ENCODE measurements at places on chromosomes 12 and 14. TPM values are rescaled to one million over a fixed set of nuclear protein-coding genes. Genes with fewer than 3 reads are reported as not detected.

- no peak for DNase-seq
Measured at GRCh38 chr14:29039171-29039570, 272.6 kb downstream of the FOXG1 start.

- no peak for DNase-seq
Measured at GRCh38 chr12:19922717-19923116, 445.6 kb upstream of the PDE3A start.

GRCh38 chr14:101111620-101112290 is 208.2 kb upstream of the RTL1 start:
- no peak for DNase-seq

DNA sequence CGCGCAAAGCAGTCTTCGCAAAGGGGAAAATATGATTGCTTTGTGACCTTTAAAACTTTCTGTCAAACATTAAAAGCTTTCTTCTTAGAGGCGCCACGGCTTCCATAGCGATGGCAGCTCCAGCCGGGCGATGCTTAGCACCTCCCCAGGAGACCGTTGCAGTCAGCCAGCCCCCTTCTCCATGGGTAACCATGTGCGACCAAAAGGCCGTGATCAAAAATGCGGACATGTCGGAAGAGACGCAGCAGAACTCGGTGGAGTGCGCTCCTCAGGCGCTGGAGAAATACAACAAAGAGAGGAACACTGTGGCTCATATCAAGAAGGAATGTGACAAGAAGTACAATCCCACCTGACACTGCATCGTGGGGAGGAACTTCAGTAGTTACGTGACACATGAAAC is 12.7 kb upstream of the STON2 start:
- DNase-seq, result no peak

- no peak for DNase-seq
Measured at GRCh38 chr12:57576613-57577160, 14.3 kb upstream of the PIP4K2C start.

GRCh38 chr14:70677341-70677740 is 35.6 kb downstream of the TTC9 start:
- no peak for DNase-seq

DNA sequence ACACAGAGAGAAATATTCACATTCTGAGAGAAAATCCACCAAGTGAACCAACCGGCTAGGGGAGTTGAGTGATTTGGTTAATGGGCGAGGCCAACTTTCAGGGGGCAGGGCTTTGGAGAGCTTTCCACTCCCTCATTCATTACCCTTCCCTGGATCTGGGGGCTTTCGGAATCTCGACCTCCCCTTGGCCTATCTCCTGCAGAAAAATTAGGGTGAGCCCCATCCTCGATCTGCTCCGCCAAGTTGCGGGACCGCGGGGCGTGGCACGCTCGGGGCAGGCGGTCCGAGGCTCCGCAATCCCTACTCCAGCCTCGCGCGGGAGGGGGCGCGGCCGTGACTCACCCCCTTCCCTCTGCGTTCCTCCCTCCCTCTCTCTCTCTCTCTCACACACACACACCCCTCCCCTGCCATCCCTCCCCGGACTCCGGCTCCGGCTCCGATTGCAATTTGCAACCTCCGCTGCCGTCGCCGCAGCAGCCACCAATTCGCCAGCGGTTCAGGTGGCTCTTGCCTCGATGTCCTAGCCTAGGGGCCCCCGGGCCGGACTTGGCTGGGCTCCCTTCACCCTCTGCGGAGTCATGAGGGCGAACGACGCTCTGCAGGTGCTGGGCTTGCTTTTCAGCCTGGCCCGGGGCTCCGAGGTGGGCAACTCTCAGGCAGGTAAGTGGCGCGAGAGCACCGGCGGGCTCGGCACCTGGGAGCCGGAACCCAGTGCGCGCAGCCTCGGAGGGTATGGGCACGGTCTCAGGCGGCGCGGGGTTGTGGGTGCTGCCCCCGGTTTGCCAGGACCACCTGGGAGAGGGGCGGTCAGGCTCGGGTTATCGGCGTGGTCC is at the start of gene ERBB3:
Gene ERBB3, plus strand, starts transcription at position 443 of the 833 bp plus-strand sequence. Its CDS starts 136 bp downstream, at position 579.
- DNase-seq, result peak; percentile 57

DNA sequence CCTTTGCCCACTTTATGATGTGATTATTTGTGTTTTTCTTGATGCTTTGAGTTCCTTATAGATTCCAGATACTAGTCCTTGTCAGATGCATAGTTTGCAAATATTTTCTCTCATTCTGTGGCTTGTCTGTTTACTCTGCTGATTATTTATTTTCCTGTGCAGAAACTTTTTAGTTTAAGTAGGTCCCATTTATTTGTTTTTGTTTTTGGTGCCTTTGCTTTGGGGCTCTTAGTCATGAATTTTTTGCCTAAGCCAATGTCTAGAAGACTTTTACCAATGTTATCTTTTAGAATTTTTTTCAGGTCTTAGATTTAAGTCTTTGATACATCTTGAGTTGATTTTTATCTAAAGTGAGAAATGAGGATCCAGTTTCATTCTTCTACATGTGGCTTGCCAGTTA is 667.3 kb downstream of the SLC16A7 start:
- no peak for DNase-seq

DNA sequence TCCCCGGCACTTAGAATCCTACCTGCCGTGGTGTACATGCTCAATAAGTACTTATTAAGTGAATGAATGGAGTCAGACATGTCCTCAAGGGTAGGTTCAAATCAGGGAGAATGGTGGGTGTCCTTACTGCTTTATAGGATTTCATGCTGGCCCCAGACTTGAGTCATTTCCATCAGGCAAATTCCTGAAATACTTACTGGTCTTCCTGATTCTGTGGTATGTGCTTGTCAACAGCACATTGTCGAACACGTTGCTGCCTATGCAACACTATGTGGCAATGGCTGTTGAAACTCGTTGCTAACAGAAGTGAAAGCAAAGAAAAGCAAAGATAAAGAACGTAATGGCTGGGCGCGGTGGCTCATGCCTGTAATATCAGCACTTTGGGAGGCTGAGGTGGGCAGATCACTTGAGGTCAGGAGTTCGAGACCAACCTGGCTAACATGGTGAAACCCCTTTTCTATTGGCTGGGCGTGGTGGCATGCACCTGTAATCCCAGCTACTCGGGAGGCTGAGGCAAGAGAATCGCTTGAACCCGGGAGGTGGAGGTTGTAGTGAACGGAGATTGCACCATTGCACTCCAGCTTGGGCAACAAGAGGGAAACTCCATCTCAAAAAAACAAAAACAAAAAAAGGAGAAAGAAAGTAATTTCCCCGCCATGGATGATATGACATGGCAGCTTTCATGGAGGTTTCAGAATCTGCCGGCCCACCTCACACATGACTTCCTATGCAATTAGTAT is 214.9 kb downstream of the ZFP36L1 start:
- DNase-seq, result no peak

GRCh38 chr12:70290116-70290515 is 46.9 kb downstream of the CNOT2 start:
- DNase-seq, result no peak

DNA sequence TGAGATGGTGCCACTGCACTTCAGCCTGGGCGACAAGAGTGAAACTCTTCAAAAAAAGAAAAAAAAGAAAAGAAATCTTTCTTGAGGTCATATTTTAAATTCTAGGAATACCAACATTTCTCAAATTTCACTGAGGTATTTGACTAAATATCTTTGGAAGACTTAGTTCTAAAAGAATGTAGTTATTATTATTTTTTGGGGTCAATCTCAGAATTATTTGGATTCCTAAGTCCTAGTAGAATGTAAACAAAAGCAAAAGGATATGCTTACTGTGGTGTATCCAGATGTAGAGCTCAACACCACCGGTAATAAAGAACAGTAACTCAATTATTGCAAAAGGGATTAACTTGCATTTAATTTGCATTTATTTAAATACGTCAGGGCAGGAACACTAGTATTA is 25.0 kb downstream of the PRICKLE1 start:
- no peak for DNase-seq

GRCh38 chr14:49975276-49975675 is 82.4 kb downstream of the ARF6 start:
- no peak for DNase-seq

- DNase-seq, result no peak
Measured at GRCh38 chr14:100416081-100416680, 93.0 kb downstream of the SLC25A47 start.

- DNase-seq, result no peak
Measured at GRCh38 chr14:93212432-93212831, 5.4 kb downstream of the UBR7 start.

GRCh38 chr12:113852264-113852663 is 113.9 kb downstream of the RBM19 start:
- no peak for DNase-seq

- DNase-seq, result no peak
Measured at GRCh38 chr12:81502912-81503695, 256.0 kb downstream of the PPFIA2 start.

GRCh38 chr14:30938617-30939016 is 64.3 kb downstream of the COCH start:
- no peak for DNase-seq

GRCh38 chr14:74550071-74550470 is 56.5 kb downstream of the ISCA2 start:
- DNase-seq, result no peak

GRCh38 chr14:70685474-70686197 is 43.9 kb downstream of the TTC9 start:
- no peak for DNase-seq

GRCh38 chr14:22073801-22074200 is 400.2 kb upstream of the OR4E1 start:
- no peak for DNase-seq

- no peak for DNase-seq
Measured at GRCh38 chr12:34340534-34341361, 318.5 kb downstream of the ALG10 start.

- DNase-seq, result peak; percentile 39
Measured at GRCh38 chr14:93332397-93332852, 411 bp downstream of the BTBD7 start.

DNA sequence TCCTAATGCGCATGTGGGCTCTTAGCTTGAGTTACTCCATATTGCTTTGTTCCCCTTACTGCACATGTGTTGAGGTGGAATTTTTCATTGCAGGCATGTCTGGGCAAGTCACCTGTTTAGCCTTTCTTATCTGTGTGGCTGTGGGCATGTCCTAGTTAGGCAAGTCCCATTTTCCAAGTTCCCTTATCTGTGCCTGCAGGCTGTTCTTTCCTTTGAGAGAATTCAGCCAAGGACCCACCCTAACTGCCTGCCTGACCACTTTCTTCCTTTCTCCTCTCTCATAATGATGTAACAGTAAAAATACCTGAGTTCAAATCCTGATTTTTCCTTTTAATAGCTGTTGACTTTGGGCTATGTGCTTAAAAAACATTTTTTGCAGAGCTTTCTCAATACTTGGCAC is 870.6 kb downstream of the NRXN3 start:
- no peak for DNase-seq

DNA sequence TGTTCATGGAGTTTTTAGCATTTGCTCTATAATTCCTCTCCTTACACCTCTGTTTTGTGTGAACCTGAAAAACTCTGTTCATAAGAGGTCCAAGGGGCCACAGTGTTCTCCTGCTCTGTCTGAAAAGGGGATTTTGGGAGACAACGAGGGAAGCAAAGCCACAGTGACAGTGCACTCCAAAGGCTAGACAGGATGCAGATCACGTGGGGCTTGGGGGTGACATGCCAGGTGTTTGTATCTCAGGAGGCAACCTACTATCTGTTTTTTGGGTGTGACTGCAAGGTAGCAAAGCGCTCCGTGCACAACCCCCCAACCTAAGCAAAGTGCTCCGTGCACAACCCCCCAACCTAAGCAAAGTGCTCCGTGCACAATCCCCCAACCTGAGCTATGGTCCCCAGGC is 5.1 kb upstream of the CHD4 start:
- DNase-seq, result no peak

DNA sequence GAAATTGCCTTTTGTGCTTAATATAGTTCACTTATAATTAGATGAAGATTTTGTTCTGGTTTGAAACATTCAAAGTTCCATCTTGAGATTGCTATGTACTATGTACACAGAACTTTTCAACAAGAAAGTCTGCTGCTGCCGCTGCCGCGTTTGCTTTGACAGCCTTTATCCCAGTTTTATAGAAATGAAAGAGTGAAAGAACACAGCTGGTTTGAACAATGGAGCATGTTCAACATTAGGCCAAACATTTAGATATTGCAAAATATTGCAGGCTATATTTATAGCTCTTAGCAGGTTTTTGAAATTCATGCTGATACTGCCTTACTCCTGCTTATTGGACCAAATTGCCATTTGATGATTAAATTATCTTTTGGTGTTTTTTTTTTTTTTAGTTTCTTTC is 299.8 kb upstream of the PRKD1 start:
- no peak for DNase-seq

The CAPS2 gene
- 9.5 TPM for polyA plus RNA-seq

The PSMB5 gene
- polyA plus RNA-seq, result 253 TPM

The CIROP gene
- 0.08 TPM for polyA plus RNA-seq

The TAC3 gene
- polyA plus RNA-seq, result 1.4 TPM

The PCED1B gene
- 3.4 TPM for polyA plus RNA-seq

The RNASE7 gene
- polyA plus RNA-seq, result 0.74 TPM

The ACRBP gene
- polyA plus RNA-seq, result 4.7 TPM

The CFAP54 gene
- 2.2 TPM for polyA plus RNA-seq

The GLT8D2 gene
- polyA plus RNA-seq, result 15.5 TPM

The AMDHD1 gene
- polyA plus RNA-seq, result 1.4 TPM

The LRRIQ1 gene
- 37.3 TPM for polyA plus RNA-seq

The ISM2 gene
- polyA plus RNA-seq, result 1.3 TPM

The SLC25A21 gene
- 3.4 TPM for polyA plus RNA-seq

The SLC2A14 gene
- 0.35 TPM for polyA plus RNA-seq
